ENCODE measurements at places on chromosomes 4 and X.

GRCh38 chr4:148986951-148987350, 544.7 kb upstream of the NR3C2 start:
- DNase-seq, result no peak

DNA sequence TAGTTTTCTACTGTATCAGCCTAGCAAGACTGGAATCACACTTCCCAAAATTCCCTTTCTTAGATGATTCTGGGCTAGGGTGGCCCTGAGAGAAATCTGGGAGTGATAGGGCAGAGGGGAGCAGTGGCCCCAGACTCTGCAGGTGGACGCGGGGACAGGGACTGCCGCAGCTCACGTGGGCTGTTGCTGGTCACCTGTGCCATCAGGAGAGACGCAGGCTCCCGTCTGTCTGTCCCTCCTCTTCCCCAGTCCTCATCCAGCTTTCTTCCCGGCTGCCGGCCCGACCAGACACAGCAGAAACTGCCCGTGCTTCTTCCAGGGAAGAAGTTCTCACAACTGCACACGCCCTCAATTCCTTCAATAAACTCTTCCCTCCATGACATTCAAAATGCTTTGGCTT, 86.4 kb downstream of the AFAP1 start:
- DNase-seq, result no peak

DNA sequence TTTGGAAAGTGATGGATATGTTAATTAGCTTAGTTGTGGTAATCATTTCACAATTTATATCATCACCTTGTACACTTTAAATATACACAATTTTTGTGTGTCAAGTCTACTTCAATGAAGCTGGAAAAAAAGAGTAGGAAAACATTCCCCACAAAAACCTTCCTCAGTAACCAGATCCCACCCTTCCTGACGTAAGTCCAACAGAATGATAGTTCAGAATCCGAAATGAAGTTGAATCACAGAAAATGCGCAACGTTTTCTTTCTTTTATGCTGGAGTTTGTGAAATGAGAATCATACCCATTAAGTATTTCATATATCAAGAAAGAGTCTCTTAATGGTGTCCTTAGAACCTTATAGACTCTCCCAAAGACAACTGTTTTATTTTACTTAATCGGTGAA, 292.9 kb downstream of the USP46 start:
- no peak for DNase-seq

- no peak for DNase-seq
Measured at GRCh38 chr4:43276321-43276720, 383.8 kb downstream of the GRXCR1 start.

GRCh38 chrX:6384371-6384770, 150.5 kb downstream of the VCX3A start:
- DNase-seq, result no peak

GRCh38 chr4:147233-147632, 22.9 kb downstream of the ZNF718 start:
- no peak for DNase-seq

DNA sequence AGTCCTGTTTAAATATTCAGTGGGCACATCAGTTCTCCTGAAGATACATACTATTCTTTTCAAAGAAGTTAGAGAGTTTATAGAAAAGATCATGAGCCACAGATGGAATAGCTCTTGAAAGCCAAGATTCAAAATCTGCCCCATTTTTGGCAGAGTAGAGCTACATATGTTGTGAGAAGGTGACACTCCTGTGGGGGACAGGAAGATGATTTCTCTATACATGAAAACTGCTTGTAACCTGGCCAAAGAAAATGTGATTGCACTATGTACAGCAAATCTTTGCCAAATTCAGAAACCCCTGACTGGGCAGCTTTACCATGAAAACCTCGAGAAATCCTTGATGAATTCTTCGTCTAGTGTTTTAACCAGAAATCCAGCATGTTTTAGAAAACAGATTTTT, 44.9 kb downstream of the GPM6A start:
- DNase-seq, result no peak

DNA sequence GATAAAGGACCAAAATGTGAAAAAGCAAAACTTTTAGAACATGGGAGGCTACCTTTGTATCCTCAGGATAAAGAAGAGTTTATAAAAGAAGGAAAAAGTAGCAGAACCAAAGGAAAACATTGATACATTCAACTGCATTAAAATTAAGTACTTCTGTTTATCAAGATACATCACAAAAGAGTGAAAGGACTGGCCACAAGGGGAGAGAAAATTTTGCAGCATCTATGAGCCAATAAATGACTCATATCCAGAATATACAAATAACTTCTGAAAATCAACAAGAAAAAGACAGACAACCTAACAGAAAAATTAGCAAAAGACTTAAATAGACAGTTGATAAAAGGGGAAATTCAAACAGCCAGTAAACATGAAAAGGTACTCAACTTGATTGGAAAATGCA, 177.1 kb downstream of the RBMX2 start:
- no peak for DNase-seq

DNA sequence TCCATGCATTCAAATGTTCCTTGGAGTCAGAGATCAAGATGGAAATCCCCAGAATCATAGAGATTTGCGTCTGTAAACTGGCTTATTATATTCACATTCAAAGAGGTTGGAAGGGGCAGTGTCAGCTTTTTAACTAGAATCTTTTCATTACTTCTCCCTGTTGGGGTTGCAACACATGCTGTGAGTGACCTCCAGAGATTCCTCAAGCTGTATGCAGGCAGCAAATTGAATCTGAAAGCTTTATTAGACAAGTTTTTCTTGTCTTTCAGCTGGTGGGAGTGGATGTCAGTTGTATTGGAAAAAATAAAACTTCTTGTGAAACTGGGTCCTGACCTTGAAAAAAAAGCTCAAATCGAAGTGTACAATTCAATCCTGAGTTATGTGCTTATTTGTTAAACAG, 736.5 kb upstream of the FTHL17 start:
- no peak for DNase-seq

DNA sequence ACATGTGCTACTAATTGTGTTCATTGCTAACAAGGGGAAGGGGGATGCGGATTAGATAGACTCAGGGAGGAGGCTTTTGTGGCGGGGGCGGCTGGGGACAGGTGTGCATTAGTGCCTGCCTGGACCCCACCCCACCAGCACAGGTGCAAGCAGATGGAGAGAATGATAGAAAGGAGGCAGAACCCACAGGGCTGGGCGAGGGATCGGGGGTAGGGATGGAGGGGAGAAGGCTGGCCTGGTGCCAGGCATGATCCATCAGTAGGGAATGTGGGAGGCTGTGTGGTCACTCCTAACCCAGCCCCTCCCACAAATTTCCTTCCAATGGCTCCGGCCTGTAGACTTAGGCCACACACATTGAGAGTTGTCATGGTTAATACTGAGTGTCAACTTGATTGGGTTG, 30.5 kb upstream of the CRMP1 start:
- no peak for DNase-seq

GRCh38 chr4:186227744-186228513, 622 bp downstream of the KLKB1 start:
- no peak for DNase-seq

GRCh38 chr4:23113104-23113503, 420.4 kb downstream of the GBA3 start:
- no peak for DNase-seq

GRCh38 chr4:143381189-143382118, 44.8 kb downstream of the GAB1 start:
- DNase-seq, result no peak

DNA sequence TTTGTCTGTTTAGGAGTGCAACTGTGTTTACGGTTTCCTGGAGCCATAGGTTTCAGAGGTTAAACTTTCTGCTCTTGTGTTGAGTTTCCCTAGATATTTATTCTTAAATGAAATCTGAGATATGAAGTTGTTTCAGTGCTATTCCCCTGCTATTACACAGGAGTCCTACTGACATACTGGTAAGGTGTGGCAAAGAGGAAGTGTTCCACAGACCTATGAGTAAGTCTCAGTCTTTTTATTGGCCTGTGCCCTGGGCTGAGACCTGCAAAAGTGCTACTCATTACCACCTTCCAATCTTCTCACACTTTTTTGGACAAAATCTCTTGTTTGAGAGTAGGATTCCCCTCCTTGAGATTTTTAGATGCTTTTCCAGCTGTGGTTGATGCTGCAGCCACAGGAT, 35.6 kb upstream of the MAGEA8 start:
- DNase-seq, result no peak

GRCh38 chr4:98939438-98939837, 10.5 kb upstream of the EIF4E start:
- no peak for DNase-seq

DNA sequence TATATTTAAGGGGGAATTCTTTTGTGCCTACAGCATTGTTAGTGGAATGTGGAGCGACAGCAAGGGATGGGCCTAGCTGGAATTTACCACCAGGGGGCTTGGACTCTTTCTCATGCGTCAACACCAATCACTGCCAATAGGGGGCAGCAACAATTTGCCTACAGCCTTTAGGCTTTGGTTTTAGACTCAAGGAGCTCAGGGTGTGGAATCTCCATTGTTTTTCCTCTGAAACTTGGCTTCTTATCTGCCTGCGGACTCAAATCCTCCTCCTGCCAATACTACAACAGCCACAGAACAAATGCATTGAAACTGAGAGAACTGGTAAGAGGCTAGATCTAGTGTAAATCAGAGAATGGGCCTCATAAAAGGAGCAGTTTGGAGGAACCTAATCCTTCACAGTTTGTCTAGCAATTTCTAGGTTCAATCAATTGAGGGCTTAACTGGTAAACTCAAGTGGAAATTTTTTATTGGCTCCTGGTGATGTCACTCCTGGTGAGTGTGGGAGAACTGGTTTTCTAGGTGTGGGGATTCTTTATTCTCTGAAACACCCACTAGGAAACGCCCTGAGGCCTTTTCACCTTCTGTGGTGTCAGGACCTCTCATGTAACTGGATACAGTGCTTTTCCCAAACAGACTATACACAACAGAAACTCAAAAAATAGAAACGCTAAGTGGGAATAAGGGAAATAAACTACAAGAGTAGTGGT, 27.9 kb upstream of the TMSB4X start:
- peak; percentile 45 for DNase-seq

DNA sequence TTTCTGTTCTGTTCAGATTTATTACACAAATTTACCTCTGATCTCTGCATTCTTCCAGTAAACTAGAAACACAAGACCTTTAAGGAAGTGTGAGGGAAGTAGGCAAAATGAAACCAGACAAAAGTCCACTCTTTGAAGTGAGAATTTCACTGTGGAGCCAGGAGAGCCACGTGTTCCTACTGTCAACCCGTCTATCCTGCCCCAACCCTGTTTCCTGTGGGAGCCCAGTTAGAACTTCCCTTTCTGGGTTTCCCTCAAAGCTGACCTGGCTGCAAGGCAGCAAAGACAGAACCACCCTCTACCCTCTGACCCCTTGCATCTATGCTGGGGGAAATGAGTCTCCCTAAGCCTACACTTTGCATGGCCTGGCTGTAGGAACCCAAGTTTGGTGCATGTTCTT, 40.0 kb downstream of the TMEM144 start:
- DNase-seq, result no peak

- no peak for DNase-seq
Measured at GRCh38 chrX:9241427-9241826, 207.5 kb upstream of the FAM9B start.

- DNase-seq, result no peak
Measured at GRCh38 chrX:154429711-154430110, 1.2 kb downstream of the ATP6AP1 start.

DNA sequence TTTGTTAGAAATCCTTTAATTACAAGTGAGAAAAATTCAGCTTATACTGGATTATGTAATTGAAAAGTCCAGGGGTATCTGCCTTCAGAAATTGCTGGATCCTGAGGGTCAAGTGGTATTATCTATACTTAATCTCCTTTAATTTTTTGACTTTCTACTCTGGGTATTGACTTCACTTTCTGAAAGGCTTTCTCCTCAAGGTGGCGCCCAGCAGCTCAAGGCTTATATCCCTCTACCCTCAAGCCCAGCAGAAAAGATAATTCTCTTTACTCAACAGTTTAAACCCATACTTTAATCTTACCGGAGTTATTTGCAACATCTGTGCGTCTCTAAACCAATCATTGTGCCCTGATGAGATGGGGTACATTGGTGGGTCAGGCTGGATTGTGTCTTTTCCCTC, 129.5 kb downstream of the LARP7 start:
- DNase-seq, result no peak

- DNase-seq, result no peak
Measured at GRCh38 chrX:38236901-38237615, 16.4 kb upstream of the SRPX start.

GRCh38 chr4:189032606-189033338, 893.5 kb downstream of the TRIML1 start:
- DNase-seq, result no peak

DNA sequence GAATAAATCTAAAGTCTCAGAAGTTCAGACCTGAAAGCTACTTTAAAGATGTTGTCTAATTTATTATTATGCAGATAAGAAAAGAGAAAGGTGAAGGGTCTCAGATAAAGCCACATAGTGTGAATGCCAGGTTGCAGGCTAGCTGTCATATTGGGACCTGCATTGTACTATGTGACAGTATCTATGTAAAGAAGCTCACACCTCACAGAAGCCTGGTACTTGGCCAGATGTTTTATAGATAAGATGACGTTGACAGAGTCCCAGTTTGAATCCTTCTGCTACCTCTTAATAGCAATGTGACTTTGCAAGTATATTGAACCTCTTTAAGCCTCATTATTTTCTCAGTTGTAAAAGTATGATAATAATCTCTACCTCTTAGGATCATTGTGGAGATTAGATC, 227.0 kb downstream of the SPRY1 start:
- no peak for DNase-seq

DNA sequence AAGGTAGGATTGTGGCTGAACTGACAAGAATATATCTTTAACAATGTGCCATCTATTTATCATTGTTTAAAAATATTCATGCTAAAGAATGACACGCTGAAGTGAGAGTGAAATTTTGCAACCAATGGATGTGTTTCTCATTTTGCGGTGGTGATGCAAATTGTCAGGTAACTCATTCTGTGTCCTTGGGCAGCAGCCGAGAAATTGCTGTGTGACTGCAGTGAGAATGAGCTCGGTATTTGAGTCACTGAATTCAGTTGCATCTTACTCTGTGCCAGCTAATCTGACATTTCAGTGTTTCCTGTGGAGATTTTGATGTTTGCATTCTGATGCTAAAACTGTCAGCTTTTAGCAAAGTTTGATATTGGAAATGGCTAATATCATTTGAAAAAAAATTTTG, 28.1 kb downstream of the MCUB start:
- DNase-seq, result peak; percentile 22

GRCh38 chr4:82969414-82969813, 41.2 kb downstream of the LIN54 start:
- DNase-seq, result no peak

- DNase-seq, result no peak
Measured at GRCh38 chr4:84954982-84955567, 11.4 kb downstream of the WDFY3 start.

GRCh38 chr4:71052716-71053115, 59.3 kb downstream of the DCK start:
- DNase-seq, result no peak

DNA sequence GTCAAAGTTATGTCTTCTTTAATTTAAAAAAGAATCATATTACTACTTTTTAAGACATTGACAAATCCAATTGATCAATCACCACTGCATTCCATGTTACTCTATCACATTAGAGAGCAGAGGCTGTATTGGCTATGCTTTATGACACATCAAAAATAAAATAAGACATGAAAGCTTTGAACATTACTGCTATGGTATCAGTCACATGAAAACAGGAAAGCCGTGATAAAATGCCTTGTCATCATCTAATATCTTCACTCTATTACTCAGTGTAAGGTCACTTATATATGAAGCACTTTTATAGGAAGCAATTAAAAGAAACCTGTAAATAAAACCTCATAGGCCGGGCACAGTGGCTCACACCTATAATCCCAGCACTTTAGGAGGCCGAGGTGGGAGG, 27.7 kb upstream of the CEP135 start:
- no peak for DNase-seq
